ENCODE measurements at places on chromosomes 1 and 21.

- DNase-seq, result no peak
Observed at GRCh38 chr21:42739061-42739931, 85.9 kb downstream of the PDE9A start.

- no peak for DNase-seq
Observed at GRCh38 chr1:50995651-50996050, 25.6 kb downstream of the CDKN2C start.

GRCh38 chr1:29973406-29973805 lies 737.1 kb downstream of the PTPRU start:
- peak; percentile 17 for DNase-seq

GRCh38 chr1:2946999-2947690 lies 74.1 kb upstream of the ACTRT2 start:
- DNase-seq, result no peak

DNA sequence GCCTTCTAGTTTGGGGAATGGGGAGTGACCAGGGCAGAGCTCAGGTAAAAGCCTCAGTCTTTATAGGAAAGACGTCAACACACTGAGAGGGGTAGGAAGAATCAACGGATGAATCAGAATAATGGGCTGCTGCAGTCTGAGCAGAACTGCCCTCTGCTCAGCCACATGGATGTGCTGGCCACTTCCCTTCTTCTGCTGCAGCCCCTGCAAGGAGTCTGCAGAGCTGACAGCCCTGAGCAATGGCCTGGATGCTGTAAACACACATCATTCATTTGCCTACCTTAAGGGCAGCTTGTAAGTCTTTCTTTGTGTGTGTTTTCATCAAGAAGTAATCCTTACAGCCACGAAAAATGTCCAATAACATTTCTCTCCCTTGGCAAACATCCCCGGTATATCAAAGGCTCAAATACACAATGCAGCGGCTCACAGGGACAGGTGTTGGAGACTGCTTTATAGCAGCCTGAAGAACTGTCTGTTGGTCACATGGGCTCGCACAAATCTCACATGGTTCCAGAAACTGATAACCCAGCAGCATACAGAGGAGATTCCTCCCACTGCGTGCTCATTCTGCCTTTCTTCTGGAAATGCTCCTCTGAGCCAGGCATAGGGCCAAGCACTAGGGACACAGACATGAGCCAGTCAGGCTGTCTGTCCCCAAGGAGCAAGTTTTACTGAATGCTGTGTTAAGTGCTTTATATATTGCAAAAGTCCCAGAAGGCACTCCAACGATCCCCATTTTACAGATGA lies 110.1 kb downstream of the HMGB4 start:
- DNase-seq, result no peak

Measured in EH (cell line).